ENCODE measurements at places on chromosomes 3 and 15.
A peak's percentile ranks its signal among the peaks of the same experiment; 100 is the strongest.

- DNase-seq, result no peak
Observed at GRCh38 chr3:8324747-8325146, 176.9 kb upstream of the LMCD1 start.

GRCh38 chr15:43187544-43188155 is 2.4 kb downstream of the CCNDBP1 start:
- DNase-seq, result no peak

DNA sequence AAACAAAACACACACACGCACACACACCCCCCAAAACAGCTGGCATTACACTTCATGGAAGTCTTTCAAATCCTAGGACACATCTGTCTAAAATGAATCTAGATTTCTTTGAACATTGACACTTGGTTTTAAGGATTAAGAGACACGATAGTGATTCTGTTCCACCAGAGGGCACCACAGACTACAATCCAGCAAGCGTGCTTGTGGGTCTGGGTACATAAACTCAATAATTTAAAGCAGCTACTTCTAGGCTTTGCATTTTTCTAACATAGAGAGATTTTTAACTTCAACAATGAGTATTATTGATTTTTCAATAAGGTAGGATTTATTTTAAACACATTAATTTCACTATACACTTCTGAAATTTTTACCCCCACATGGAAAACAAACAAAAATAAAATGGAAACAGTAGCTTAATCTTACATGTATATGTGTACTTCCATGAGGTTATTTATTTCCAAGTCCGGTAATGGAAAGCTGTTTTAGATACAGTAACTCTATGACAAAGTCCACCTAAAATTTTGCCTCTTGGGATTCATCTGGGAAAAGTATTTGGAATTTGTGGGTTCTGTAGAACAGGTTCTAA is 564.0 kb upstream of the TGFBR2 start:
- peak; percentile 67 for DNase-seq

GRCh38 chr15:54029081-54029480 is 50.8 kb downstream of the UNC13C start:
- no peak for DNase-seq

- DNase-seq, result no peak
Observed at GRCh38 chr3:119315600-119316312, 21.6 kb downstream of the ARHGAP31 start.

DNA sequence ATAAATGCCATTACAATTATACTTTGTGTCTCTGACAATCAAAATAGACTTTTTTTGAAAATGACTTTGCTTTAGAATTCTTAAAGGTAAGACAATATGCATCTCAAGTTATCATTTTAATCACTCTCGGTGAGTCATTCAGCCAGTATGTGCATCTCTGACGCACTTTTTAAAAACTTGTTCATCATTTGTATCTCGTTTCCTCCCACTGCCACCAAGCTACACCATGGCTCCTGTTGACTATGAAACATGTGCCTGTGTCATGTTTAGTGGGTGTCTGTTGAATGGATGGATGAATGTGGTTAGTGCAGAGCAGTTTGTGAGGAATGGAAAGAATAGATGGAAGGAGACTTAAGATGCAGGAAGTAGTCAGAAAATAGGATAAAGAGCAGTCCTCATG is 68.6 kb downstream of the ARPP21 start:
- DNase-seq, result no peak

DNA sequence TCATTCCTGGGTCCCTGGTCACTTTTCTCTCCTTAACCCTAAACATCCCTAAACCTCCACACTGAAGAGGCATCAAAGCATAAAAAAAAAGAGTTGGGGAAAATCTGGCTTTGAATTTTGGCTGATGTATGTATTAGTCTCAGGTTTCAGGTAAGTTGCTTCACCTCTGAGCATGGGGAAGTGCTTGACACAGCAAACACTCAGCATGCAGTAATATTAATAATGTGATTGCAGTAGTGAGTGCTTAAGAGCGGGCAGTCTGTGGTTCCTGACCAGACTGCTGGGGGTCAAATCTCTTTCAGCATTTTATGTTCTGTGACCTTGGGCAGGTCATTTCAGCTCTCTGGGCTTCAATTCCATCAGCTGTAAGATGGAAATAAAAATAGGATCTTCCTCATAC is 467.9 kb downstream of the SOX2 start:
- DNase-seq, result peak; percentile 8

DNA sequence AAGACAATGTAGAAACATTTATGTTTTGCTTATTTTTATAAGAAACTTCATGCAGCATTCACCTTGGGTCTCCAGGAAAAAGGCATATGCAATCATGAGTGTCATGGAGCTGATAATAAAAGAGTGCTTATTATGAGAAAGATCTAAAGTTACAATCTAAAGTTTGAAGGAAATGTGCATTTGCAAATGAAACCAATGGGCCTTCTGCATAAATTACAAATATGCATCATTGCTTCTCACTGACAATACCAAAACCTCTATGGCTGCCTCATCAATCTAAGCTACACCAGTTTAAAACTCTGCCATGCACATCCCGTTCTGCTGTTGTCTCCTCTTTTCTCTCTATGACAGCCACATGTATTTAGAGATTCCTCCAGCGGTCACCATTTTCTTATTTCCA is 103.2 kb upstream of the ABI3BP start:
- DNase-seq, result no peak

Data from right lung (tissue), 10 donors.